Uterine smooth muscle cell (primary cell): ENCODE measurements at places on chromosomes 4 and X. TPM values are rescaled to one million over a fixed set of nuclear protein-coding genes. Genes with fewer than 3 reads are reported as not detected.

Gene PNMA6E
- not detected in 2 replicates for total RNA-seq

Gene MAB21L2
- total RNA-seq, result 0.11 and 0.12 TPM in 2 replicates

Gene ADH1A
- total RNA-seq, result not detected in 2 replicates

Gene P2RY4
- total RNA-seq, result under 0.01 TPM in 1 of 2 replicates, not detected in the other

Gene SLC7A11
- total RNA-seq, result 94.2 and 98.3 TPM in 2 replicates

Gene PGAM4
- 0.25 TPM in 1 of 2 replicates, not detected in the other for total RNA-seq

Gene HMGB3
- total RNA-seq, result 28.4 and 41.1 TPM in 2 replicates

Gene MAGEB2
- total RNA-seq, result not detected in 2 replicates

Gene TEX11
- 0.12 TPM in 1 of 2 replicates, not detected in the other for total RNA-seq

Gene IL1RAPL1
- total RNA-seq, result 5.2 and 11.5 TPM in 2 replicates

Gene CXCL1
- total RNA-seq, result 2.9 and 3.9 TPM in 2 replicates

Gene C4orf50
- total RNA-seq, result not detected in 2 replicates

Gene VCX3B
- not detected in 2 replicates for total RNA-seq

Gene FAM241A
- total RNA-seq, result 1.6 and 3.2 TPM in 2 replicates

Gene CXCL3
- total RNA-seq, result 2.1 and 3.3 TPM in 2 replicates

Gene SUPT20HL1
- total RNA-seq, result 0.11 and 0.12 TPM in 2 replicates

Gene CITED1
- total RNA-seq, result 0.37 and 0.77 TPM in 2 replicates
